ENCODE measurements at places on chromosomes 12 and 14.

GRCh38 chr14:33414041-33414440 is 475.4 kb downstream of the NPAS3 start:
- no peak for DNase-seq

GRCh38 chr14:74616996-74617700 is 5.1 kb upstream of the LTBP2 start:
- no peak for DNase-seq

DNA sequence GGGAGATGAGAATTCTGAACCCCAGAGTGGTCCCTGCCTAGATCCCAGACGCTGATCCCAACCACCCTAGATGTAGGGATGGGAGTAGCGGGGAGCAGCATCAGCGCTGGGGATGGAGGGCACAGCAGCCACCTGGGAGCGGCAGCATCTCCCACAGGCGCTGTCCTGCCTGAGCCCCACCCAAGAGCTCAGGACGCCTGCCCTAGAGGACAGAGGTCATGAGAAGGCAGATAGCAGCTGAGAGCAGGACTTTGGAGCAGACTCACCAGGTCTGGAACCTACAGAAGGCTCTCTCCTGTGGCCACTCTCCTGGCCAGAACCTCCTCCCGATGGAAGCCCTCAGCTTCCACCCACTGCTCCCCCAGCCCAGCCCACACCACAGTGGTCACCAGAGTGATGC is 7.2 kb downstream of the CCDC85C start:
- no peak for DNase-seq

- DNase-seq, result no peak
Measured at GRCh38 chr12:108583991-108584390, 13.9 kb downstream of the TMEM119 start.

DNA sequence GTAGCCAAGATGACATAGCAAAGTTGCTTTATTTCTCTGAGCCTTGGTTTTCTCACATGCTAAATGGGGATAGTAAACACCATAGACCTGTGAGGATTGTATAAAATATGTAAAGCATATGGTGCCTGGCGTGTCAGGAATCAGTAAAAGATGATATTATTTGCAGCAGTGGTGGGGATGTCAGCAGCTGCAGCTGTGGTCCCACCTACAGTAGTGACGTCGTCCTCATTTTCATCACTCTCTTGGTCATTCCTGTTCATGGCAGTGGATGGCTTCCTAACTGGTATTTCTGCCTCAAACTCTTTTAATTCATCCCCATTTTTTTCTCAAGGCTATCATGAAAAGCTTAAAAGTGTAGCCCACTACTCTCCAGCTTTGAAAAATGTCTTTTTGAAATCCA is 12.1 kb downstream of the BMAL2 start:
- DNase-seq, result no peak

Data from epithelial cell of prostate (primary cell).